Aortic smooth muscle cell (primary cell): ENCODE measurements at places on chromosomes 1 and 21. TPM values are rescaled to one million over a fixed set of nuclear protein-coding genes. Genes with fewer than 3 reads are reported as not detected.

Gene NTNG1
- total RNA-seq: 0.06 and 0.13 TPM in 2 replicates

Gene ATP1A4
- total RNA-seq: not detected in 2 replicates

Gene LIN28A
- total RNA-seq: not detected in 2 replicates

Gene BNIPL
- 0.25 and 0.40 TPM in 2 replicates for total RNA-seq

Gene SDC3
- total RNA-seq: 23.4 and 37.3 TPM in 2 replicates

Gene ANKRD35
- total RNA-seq: 8.5 and 11.2 TPM in 2 replicates

Gene C1orf116
- total RNA-seq: under 0.01 TPM in 1 of 2 replicates, not detected in the other

Gene BLACAT1
- total RNA-seq: not detected in 2 replicates

Gene GNG4
- not detected in 2 replicates for total RNA-seq
